Endothelial cell (in vitro differentiated cells): ENCODE measurements at places on chromosomes 6 and 20. TPM values are rescaled to one million over a fixed set of nuclear protein-coding genes. Genes with fewer than 3 reads are reported as not detected.

Gene OPRL1
- total RNA-seq = 10.2 TPM

Gene CST5
- not detected for total RNA-seq

Gene CFB
- not detected for total RNA-seq

DNA sequence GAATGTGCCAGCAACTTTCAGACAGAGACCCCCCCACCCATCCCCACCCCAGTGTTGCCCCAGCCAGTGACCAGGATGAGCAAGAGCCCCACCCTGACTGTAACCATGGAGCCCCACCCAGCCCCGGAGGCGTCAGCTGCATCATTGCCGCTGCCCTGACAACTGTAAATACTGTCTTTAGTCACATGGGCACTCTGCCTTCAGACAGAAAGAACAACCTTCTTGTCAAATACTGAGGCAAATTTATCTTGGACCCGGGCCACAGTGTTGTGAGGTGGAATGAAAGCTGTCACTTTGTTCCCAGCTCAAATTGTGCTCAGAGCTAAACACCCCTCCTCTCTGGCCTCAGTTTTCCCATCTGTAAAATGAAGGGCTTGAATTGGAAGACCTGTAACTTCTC, 23.7 kb downstream of the MOCS3 start:
- no peak for DNase-seq

DNA sequence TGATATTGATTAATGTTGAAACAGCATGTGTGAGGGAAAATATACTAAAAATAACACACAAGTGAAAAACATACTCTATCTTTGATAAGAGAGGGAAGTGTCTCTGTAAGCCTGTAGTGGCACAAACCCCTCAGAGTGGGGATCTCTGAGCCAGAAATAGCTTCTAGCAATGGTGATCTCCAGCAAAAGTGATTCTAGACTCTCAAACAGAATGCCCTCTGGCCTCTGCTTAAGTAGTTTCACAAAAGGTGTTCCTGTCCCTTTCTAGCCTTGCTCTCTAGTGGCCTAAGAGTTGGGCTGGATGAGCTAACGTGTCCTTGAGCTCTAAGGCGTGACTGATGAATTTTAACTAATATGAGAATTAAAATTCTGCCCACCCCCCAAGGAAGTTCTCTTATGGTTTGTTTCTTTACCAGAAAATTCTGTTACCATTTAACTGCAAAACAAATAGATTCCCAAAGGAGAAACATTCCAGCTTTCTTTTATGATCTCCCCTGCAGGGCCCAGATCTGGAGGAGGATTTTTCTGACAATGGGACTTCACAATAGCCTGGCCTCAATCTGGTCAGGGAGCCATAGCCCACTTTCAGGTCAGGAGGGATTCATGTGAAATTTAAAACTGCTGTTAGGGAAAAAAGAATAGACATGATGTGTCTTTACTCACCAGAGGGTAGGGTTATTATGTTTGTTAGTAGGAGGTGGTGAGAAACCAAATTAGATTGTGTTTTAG, 182.5 kb upstream of the LAMP5 start:
- no peak for DNase-seq

DNA sequence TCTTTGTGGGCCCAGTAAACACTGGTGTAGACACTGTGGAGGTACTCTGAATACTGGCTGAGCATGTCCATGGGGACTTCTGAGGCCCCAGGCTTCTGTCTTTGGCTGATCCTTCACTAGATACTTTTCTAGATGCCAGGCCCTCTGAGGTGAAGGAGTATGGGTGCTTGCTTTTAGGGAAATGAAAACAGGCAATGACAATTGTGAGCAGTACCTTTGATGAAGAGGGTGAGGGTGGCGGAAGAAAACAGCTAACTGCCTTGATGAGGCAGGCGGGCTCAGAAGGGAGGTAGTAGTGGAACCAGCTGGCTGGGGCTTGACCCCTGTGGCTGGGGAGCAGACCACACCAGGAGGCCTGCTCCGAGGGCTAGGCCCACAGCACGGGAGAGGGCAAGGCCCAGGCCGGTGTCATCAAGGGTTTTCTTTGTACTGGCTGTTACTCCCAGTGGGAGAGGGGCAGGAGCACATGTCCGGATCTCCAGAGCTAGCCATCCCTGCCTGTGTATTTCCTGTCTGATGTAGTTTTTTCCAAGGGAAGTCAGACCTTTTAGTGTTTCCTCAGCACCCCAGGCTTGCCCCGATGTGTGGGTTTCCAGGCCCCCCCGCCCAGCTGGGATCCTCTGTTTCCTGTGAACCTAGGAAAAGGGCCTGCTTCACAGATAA, 3.9 kb downstream of the PLCG1 start:
- DNase-seq = peak; percentile 63

GRCh38 chr6:47700053-47700452, 1.7 kb downstream of the ADGRF4 start:
- DNase-seq = no peak

DNA sequence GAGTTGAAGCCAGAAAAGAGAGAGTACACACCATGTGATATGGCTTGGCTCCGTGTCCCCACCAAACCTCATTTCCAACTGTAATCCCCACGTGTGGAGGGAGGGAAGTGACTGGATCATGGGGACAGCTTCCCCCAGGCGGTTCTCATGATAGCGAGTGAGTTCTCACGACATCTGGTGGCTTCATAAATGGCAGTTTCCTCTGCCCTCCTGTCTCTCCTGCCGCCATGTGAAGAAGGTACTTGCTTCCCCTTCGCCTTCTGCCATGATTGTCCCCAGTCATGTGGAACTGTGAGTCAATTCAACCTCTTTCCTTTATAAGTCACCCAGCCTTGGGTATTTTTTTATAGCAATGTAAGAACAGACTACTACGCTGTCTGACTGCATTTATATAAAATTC, 40.3 kb downstream of the TAF4 start:
- no peak for DNase-seq

GRCh38 chr6:71444222-71444621, 155.6 kb downstream of the OGFRL1 start:
- no peak for DNase-seq

DNA sequence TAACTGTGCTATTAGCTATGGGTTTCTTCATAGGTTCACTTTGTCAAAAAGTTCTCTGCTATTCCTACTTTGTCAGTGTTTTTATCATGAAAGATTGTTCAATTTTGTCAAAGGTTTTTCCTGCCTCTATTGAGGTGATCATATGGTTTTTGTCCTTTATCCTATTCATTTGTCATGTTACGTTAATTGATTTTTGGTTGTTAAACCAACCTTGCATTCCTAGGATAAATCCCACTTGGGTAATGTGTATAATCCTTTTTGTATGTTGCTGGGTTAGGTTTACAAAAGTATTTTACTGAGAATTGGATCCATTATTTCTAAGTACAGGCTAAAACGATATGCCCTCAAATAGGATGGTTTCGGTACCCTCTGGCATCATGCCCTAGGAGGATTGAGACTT, 5.0 kb downstream of the PHACTR2 start:
- DNase-seq = no peak

DNA sequence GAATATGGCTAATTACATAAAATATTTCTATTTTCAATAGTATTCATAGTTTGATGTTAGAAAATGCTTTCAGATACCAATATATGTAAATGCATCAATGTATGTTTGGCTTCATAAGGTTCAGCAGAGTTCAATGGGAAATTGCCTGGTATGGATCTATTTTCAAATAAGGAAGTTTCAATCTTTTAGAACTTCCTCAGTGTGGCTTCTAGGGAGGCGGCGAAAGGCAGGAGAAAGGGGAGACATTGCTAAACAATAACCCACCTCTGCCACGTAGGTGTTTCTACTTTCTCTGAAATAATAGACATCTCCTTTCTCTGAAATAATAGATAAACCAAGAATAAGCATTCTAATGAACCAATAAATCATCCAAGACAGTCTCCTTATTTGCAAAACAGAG, 237.7 kb upstream of the RAB32 start:
- DNase-seq = no peak

DNA sequence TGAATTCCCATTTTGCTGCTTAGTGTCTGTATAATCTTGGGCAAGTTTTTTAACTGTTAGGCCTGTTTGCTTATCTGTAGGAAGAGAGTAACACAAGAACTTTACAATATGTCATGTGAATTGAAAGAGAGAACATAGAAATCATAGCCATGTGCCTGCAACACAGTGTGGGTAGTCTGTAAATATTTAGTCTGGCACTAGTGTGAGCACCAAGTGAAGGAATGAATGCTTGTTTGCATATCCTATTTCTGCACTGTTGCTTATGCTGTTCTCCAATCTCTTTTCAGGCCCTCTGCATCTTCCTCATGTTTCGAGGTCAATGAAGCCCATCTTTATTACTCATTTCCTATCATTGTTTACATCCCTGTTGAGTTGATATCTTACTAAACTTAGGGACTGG, 49.2 kb downstream of the CBFA2T2 start:
- no peak for DNase-seq
